ENCODE measurements at places on chromosomes 4 and X.

- DNase-seq: no peak
Measured at GRCh38 chr4:7596918-7597606, 162.3 kb upstream of the PSAPL1 start.

DNA sequence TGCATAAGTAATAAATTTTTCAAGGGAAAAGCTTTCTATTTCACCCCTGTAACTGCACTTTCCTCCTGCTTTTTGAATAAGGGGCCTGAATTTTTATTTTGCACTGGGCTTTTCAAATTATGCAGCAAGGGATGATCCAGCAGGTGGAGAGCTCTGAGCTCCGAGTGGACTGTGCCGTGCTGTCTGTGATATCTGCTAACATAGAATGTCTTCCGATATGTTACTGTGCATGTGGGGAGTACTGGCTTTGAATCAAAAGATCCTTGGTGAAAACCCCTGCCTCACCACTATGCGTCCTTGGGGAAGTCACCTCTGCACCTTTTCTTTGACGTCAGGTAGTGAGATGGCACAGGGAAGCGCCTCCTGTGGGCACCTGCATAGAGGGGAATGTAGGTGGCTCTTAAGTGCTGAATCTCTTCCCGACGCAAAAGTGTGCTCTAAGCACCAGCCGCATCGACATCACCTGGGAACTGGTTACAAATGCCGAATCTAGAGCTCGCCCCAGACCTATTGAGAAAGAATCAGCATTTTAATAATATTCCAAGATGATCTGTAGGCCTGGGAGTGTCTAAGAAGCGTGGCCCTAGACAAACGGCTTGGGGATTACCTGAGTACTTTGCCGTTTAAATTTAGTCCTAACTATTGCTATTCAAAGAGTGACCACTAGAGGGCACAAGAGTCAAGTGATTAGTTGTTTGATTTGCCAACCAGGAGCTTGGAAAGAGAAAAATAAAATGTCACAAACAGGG, 19.2 kb upstream of the WFS1 start:
- DNase-seq: peak; percentile 61

DNA sequence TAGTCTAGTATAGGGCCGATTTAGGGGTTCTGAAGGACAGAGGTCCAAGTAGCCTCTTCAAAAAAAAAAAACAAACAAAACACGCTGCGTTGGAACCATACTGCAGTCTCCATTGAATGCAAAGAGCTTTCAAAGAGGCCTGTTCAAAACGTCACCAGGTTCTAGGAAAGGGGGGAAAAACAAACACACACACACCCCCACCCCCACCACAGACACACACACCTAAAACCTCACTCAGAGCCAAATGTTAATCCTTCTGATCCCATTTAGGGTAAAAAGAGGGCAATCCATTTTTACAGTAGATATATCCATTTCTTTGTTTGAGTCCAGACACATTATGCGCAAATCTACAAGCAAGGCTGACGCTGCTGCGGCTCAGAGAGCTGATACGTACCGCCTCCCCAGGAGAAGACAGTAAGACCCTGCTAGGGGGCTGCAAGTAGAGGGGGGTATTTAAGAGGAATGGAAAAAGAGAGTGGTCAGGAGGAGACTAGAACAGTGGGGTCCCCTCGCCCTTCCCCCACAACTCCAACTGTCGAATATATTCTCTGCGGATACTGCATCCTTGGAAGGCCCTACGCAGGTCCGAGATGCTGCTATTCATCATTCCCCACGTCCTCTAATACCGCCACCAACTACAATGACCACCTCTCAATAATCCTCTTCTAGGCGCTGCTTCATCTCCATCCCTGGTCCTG, 1.3 kb downstream of the NKRF start:
- DNase-seq: no peak

GRCh38 chrX:151828439-151829080, 84.1 kb upstream of the MAGEA4 start:
- DNase-seq: peak; percentile 4

Measured in fibroblast of skin of scalp (primary cell).